ENCODE measurements at places on chromosomes 6 and 20.

DNA sequence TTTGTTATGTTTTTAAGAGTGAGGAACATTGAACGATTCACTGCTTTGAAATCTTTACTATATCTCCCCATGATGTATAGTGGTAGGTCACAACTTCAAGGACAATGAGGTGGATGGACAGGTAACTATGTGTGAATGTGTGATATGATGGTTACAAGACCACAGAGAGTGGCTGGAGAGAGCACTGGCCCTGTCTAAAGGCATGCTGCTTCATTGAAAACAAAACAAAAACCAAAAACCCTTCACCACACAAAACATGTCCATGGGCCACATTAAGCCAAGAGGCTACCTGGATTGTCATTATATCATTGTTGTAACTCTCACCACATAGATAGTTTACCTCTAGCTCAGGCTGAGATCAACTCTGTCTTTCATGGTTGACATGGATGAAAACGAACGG lies 180.6 kb upstream of the TENT5A start:
- no peak for DNase-seq

DNA sequence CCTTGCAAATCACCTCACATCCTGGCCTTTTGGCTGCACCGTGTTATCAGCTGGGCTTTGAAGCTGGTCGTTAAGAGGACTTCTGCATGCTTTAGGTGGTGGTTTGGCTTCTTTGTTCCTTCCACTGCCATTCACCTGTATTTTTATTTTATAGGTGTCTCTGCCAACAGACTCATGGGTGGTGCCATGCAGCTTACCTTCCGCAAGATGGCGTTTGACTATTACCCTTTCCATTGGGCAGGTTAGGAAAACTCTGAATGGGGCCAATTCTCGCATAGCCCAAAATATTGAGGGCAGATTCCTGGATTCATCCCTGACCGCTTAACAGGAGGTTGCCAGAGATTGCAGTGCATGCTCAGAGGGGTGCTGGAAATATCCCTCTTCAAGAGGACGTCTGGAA lies 32.4 kb downstream of the TAF11 start:
- no peak for DNase-seq

DNA sequence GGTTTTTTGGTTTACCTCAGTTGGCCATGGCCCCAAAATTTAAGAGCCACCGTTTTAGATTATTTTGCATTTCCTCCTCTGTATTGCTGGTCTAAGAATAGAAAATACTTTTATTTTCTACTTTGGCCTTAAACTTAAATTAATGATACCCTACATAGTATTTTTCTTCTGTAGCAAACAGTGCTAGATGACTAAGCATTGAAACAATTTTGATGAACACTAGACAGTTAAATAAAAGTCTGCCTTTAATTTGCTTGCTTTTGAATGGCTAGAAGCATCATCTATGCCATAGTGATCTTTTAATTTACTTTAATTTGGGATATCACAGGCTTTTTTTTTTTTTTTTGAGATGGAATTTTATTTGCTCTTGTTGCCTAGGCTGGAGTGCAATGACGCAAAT lies 106.4 kb downstream of the CD109 start:
- DNase-seq = no peak

- DNase-seq = no peak
Observed at GRCh38 chr6:148358196-148358785, 15.7 kb downstream of the SASH1 start.

DNA sequence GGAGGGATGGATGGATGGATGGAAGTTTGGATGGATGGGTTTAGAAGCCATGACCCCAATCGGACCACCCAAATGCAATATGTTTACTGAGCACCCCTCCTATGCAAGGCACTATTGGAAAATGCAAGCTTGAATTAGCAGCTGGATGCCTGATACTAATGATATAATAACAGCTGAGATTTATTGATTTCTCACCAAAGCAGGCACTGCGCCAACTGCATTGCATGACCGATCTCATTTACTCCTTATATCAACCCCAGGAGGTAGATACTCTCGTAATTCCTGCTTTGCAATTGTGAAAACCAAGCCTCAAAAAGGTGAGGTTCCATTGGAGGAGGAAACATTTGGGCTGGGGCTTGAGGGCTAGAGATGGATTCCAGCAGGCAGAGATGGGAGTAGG lies 89.7 kb downstream of the KCNB1 start:
- no peak for DNase-seq

GRCh38 chr6:138106665-138107077 lies 548 bp downstream of the PERP start:
- no peak for DNase-seq

DNA sequence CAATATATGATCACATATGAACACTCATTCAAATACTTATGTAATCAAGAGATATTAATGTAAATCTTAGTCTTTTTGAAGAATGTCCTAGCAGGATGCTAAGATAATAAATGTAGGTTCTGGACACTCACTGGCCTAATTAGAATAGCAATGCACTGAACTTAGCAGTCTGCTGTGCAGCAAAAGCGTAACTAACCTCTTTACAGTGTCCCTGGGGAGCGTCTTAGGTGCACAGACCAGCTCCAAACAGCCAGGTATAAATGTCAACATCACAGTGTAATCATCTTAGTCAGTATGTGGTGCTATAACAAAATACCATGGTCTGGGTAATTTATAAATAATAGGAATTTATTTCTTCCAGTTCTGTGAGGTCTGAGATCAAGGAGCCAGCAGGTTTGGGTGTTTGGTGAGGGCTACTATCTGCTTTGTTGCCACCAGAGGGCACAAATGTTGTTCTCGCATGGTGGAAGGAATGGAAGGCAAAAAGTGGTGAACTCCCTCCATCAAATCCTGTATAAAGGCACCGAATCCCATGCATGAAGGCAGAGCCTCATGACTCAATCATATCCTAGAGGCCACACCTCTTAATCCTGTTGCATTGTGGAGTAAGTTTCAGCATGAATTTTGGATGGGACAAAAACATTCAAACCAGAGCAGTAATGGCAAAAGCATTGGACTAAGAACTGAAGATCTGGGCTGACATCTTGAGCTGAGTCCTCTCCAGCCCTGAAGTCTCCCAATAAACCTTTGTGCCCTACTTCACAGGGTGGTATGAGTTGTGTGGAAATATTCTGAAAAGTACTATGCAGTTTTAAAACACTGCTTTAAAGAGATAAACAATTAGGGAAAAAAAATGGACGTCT lies 41.8 kb upstream of the FOXO3 start:
- no peak for DNase-seq

DNA sequence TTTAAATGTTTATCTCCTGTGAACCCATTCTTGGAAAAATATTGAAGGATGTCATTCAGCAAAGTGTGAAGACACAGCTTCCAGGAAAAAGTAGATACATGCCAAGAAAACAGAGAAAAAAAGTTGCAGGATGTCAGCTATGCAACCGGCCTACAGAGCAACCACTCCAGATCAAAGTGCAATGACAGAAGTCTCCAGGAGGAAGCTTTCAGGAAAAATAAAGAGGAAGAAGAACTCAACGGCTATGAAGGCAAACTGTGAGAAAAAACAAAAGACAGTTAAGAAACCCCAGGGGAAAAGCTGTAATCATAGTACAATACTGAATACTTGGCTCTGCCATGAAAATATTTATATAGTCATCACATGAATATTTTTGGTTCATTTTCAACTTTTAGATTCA lies 30.6 kb downstream of the REPS1 start:
- no peak for DNase-seq

DNA sequence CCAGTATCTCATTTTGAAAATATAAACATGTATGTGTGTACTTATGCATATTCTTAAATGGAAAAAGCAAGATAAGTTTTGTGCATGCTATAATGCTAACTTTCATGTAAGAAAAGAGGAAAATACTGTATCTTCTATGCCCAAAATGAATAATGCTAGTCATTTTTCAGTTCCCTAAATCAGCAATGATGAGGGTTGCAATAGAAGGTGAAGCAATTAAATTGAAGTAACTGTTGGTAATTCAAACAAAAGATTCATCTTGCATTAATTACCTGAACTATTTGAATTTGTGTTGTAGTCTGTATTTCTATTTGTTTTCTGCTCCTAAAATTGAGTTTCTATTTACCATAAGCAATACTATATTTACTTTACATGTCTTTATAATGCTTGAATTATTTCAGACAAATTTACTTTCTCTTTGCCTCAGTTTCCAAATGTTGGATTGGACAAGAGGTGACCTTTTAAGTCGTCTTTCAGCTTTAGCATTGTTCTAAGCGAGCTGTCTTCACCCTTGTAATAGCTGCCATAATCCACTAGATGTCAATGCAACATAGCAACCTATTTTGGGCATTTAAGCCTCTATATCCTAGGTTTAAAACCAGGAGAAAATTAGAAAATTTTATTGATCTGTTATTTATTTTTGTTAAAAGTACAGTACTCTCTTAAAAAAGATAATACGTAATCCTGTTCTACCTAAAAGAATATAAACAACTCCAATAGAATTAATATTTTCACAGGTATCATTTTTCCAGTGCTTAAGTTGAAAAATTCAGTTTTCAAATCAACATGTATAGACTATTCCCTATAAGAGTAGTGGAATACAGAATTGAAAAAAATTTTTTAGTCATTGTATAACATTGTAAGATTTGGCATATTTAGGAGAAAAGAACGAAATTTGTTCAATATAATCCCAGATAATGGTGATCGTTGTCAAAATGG lies 52.3 kb upstream of the IFNGR1 start:
- no peak for DNase-seq

GRCh38 chr6:109290143-109290931 lies 91.9 kb downstream of the CD164 start:
- no peak for DNase-seq

Data from stimulated activated CD4-positive, alpha-beta T cell treated with anti-CD3 and anti-CD28 coated beads, Interleukin-2, amount 100 ng/mL, for 4 hours (primary cell).